Mesenchymal stem cell (in vitro differentiated cells and primary cell): ENCODE measurements at places on chromosomes 2 and 18.

DNA sequence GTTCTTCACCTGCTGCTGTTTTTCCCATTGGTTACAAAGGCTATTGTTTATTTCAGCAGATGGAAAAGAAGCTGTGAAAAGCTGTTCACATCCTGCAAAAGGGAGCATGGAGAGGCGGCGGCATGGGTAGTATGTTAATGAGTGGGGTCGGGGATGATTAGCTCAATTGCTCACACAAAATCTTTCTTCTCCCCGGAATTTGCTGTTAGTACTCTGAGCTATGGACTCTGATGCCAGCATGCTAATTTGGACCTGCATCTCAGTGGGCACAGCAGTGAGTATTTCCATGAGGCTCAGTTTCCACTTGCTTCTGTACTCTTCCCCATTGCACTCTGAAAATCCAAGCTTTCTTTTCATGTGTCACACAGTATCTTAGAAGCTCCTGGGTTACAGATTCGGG, 61.6 kb downstream of the DNER start:
- H3K4me3 ChIP-seq = no peak overlapping the region
- no peaks in the 10 kb centered on the region for H3K36me3 ChIP-seq
- H3K27me3 ChIP-seq = peaks cover 4% of the 10 kb centered on the region
- H3K4me1 ChIP-seq = peaks cover 4% of the 10 kb centered on the region

- H3K4me3 ChIP-seq = no peak overlapping the region
- peaks cover 84% of the 10 kb centered on the region for H3K36me3 ChIP-seq
- no peak overlapping the region for H3K27ac ChIP-seq
- no peaks in the 10 kb centered on the region for H3K27me3 ChIP-seq
- DNase-seq = no peak
These were observed 105.9 kb downstream of the PXDN start for GRCh38 chr2:1638281-1638860.

GRCh38 chr2:163182764-163183354, 344.3 kb upstream of the KCNH7 start:
- H3K4me1 ChIP-seq = no peaks in the 10 kb centered on the region
- H3K27me3 ChIP-seq = no peaks in the 10 kb centered on the region
- H3K4me3 ChIP-seq = no peak overlapping the region
- DNase-seq = peak; percentile 27
- no peaks in the 10 kb centered on the region for H3K36me3 ChIP-seq

DNA sequence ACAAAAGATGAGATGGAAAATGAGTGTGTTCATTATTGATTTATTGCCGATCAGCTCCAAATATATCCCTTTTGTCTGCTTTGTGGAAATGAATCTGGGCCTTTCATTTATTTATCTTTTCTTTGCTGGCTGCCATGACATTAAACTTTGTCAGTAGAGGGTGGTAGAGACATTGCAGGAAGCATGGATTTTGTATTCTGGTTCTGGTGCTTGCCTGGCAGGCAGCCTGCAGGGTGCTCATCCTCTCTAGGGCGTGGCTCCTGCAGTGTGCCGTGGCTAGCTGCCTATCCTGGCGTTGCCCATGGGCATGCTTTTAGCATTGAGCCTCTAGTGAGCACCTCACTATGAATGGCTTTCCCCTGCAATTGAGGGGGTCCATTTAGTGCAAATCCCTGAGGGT, 593.1 kb downstream of the RNF144A start:
- no peaks in the 10 kb centered on the region for H3K36me3 ChIP-seq
- no peaks in the 10 kb centered on the region for H3K27me3 ChIP-seq
- H3K27ac ChIP-seq = no peak overlapping the region
- DNase-seq = no peak

DNA sequence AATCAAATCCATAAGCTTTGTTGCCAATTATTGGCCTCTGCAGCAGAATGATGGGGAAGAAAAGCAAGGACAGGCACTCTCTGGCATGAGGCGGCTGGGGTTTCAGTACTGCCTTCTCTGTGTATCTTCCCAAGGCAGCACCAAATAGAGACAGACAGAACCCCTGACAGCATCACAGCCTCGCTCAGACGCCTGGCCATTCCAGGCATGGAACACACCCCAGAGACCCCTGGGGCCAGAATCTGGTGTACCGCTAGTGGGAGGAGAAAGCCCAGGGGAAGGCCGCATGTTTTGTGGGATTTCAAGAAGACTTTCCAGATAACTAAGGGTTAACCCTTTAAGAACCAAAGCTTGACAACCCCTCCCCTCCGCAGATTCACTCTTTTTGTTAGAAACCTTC, 282.1 kb downstream of the EN1 start:
- no peak for DNase-seq
- no peak overlapping the region for H3K27ac ChIP-seq
- H3K4me3 ChIP-seq = no peak overlapping the region
- H3K4me1 ChIP-seq = no peaks in the 10 kb centered on the region
- H3K27me3 ChIP-seq = no peaks in the 10 kb centered on the region

DNA sequence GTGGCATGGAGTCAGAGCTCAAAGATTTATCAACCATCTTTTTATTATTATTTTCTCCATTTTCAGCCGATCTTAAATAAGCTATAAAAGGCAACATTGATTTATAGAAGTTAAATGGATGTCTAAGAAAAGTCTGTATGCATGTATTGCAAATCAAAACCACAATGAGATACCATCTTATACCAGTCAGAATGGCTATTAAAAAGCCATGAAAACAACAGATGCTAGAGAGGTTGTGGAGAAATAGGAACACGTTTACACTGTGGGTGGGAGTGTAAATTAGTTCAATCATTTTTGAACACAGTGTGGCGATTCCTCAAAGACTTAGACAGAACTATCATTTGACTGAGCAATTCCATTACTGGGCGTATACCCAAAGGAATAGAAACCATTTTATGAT, 731.0 kb downstream of the CNTNAP5 start:
- H3K27ac ChIP-seq = no peak overlapping the region
- H3K36me3 ChIP-seq = no peaks in the 10 kb centered on the region
- H3K27me3 ChIP-seq = no peaks in the 10 kb centered on the region
- H3K4me3 ChIP-seq = no peak overlapping the region
- no peak for DNase-seq
- no peaks in the 10 kb centered on the region for H3K4me1 ChIP-seq

- no peaks in the 10 kb centered on the region for H3K27me3 ChIP-seq
- H3K27ac ChIP-seq = no peak overlapping the region
- peaks cover 47% of the 10 kb centered on the region for H3K36me3 ChIP-seq
- no peak for DNase-seq
These were observed 70.9 kb upstream of the EML6 start for GRCh38 chr2:54652540-54652939.
